Cardiac fibroblast (primary cell): ENCODE measurements at places on chromosomes 5 and 9.

DNA sequence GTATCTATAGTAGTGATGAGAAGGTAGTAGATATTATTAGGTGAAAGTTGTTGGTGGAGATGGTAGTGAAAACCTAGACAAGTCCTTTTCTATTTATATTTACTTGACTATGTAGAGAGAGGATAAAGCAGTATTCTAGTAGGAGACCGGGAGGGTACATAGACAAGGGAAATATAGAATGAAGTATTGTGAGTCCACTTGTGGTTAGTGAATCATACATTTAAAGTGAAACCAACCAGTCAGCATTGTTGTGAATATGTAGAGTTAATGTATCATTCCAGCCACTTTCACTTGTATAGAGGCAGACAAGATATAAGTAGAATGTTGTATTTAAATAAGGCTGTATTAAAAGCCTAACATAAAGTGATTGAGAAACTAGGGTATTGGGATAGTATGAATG lies 1711.3 kb upstream of the ACO1 start:
- DNase-seq, result no peak

GRCh38 chr9:89527084-89527483 lies 29.2 kb upstream of the SEMA4D start:
- no peak for DNase-seq

DNA sequence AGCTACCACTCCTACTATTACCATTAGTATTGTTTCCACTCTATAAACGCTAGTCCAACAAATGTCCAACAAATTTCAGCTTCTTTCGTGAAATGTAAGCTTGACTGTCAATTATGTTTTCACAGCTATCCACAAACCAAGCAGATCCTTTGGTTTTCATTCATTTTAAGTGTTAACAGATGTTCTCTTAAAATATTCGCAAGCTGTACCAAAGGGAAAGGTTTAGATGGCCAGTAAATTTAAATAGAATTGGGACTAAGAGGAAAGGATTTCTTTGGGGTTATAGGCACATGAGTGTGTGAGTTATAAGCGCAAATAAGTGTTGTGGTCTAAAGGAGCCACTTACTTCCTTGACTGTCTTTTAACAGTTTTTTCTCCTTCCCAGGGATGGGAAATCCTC lies 136.8 kb upstream of the ADRA1B start:
- DNase-seq, result no peak

DNA sequence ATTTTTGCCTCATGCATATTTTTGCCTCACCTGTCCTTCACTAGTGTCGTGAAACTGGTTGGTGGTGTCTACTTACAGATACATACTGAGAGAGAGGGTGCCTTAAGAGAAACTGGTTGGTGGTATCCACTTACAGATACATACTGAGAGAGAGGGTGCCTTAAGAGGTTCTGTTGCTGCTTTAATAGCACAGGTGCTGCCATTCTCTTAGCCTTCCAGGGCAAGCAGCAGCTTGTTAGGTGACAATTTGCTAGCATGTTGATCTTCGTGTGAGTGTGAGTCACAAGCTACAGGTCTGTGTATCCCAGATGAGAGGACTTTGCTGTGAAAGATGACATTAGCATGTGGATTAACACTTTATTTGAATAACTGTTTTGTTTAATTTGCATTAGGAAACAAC lies 1.4 kb downstream of the PTTG1 start:
- DNase-seq, result no peak

DNA sequence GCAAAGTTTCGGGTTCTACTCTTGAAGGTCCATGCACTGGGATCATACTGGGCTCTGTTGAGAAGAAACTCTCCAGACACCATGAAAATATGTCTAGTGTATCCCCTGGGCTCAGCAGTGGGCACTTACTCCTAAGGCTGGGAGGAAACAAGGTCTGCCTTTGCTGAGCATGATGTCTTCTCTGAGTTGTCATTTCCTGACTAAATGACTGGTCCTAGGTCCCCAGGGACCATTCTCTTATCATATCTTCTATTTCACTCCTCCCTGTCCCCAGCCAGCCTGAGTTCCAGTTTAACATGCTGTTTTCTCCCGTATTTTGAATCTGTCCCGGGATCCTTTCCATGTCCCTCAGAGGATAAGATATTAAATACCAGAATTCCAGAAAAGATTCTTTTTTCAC lies 225.4 kb downstream of the MTRR start:
- DNase-seq, result no peak

GRCh38 chr9:134283692-134284265 lies 42.5 kb upstream of the RXRA start:
- no peak for DNase-seq

DNA sequence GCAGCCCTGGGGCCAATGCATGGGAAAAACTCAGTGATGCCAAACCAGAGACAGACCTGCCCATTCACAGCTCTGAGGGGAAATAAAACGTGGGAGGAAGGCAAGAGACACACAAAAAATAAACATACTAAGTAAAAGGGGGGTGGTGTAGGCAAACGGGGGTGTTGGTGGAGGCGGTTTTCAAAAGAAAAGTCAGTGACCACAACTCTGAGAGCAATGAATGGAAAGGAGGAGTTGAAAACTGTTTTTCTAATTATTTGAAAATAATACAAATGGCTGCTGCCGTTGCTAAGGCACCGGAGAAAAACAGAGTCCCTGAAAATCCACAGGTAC lies 293.5 kb downstream of the EFNA5 start:
- DNase-seq, result no peak
